ACHN (cell line): ENCODE measurements at places on chromosomes 1 and 21.

GRCh38 chr1:43220905-43221778 is 48.6 kb upstream of the TMEM125 start:
- DNase-seq, result no peak

DNA sequence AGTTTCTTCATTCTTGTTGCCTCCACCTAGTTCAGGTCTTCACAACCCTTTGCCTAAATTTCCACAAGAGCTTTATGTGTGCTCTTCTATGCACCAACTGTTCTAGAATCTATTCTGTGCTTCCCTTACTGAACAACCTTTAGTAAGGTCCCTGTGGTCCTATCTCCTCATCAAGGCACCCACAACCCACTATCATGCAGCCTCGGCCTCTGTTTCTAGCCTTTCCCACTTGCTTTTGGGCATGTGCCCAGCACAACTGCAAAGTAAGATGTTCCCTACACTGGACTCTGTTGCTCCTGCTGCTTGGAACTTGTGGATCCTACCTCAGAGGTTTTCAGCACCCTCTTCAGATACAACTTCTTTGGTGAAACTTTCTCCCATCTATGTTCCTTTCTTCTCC is 2.4 kb upstream of the IER5 start:
- DNase-seq, result no peak

- no peak for DNase-seq
Observed at GRCh38 chr1:175673371-175674150, 69.8 kb downstream of the TNR start.

DNA sequence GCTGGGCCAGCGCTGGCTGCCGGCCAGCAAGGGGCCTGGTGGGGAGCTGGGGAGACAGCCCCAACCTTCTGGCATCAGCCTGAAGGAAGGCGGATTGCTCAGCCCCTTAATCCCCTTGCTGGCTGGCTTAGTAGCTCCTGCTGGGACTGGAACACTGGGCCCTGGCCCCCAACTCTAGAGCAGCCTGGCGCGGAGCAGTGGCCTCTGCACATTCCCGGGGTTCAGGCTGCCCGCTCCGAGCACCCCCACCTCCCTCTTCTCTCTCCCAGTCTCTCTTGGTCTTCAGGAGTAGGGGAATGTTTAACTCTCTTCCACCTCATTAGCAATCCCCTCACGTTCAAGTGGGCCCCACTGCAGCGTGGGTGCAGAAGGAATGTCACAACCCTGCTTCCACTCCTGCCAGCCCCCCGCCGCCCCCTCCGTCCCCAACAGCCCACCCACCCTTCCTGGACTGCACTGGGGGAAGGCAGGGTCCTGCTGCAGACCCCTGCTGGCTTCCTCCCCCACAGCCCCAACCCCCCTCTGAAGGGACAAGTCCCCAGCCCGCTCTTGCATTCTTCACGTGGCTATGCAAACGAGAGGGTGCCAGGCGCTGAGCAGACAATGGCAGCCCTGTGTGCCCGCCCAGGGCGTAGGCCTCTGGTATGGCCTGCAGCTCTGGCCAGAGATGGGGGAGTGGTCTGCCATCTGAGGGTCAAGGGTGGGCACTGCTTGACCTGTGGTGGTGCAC is 980 bp upstream of the CLDN19 start:
- no peak for DNase-seq

DNA sequence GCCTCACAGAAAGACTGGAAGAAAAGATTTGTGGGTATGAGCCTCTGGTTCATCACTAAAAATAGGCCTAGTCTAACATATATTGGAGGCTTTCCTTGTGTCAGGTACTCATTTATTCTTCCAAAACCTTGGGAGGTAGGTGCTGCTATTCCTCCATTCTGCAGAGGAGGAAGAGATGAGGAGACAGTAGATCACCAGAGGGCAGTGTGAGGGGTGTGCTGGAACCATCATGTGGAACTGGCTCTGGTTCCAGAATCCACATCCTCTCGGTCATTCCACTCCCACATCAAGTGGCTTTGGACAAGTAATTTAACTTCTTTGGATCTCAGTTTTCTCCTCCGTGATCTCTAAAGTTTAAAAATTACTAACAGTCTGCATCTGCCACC is 7.4 kb upstream of the INKA2 start:
- no peak for DNase-seq

GRCh38 chr1:31335007-31335406 is 37.9 kb downstream of the FABP3 start:
- DNase-seq, result peak; percentile 46

DNA sequence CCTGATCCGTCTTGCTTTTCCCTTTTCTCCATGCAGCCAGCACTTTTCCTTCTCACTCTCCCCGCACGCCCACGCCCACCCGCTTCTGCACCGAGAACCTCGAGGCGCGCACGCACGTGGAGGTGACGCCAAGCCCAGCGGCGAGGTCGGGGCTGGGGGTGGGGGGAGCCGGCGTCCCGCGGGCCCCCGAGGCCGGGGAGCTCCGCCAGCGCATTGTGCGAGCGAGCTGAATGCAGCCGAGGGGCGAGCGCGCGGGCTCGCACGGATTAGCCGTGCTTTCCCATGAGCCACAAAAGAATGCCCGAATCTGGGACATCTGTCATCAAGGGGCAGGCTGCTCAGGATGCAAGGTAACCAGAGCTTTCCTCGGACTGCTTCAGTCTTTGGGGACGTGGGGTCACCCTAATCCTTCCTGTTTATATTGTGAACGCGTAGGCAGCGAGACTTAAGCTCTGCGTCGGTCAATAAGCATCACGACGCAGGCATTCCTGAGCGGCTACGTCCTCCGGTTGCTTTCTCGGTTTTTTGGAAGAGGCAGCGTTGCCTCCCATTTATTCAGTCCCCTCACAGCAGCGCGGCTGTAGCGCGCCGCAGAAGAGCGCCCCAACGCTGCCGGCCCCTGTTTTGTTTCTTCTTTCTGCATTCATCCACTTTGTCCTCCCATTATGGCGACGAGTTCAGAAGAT is 67.3 kb upstream of the AKT3 start:
- peak; percentile 80 for DNase-seq

GRCh38 chr21:33848249-33848953 is 67.2 kb downstream of the ATP5PO start:
- DNase-seq, result peak; percentile 64

DNA sequence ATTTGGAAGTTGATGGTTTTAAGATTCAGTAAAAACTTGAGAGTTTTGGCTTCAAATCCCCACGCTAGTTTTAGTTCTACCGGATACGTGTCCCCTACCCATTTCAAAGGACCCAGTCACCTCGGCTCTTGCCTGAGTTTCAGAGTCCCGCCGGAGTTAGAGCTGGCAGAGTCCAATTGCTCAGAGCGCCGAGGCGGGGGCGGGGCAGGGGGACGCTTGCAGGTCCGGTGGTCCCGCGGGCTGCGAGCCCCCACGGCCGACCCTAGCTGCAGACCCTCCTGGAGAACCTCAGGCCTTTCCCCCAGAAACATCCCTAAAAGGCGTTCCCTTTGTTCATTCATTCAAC is 765 bp upstream of the VPS45 start:
- DNase-seq, result no peak

GRCh38 chr1:118963456-118964430 is 24.4 kb downstream of the TBX15 start:
- peak; percentile 14 for DNase-seq

- no peak for DNase-seq
Observed at GRCh38 chr21:42269386-42269785, 45.8 kb downstream of the TFF3 start.

- DNase-seq, result no peak
Observed at GRCh38 chr1:101247404-101248287, 10.8 kb downstream of the S1PR1 start.

GRCh38 chr1:6208723-6209660 is 3.1 kb downstream of the RNF207 start:
- DNase-seq, result no peak

DNA sequence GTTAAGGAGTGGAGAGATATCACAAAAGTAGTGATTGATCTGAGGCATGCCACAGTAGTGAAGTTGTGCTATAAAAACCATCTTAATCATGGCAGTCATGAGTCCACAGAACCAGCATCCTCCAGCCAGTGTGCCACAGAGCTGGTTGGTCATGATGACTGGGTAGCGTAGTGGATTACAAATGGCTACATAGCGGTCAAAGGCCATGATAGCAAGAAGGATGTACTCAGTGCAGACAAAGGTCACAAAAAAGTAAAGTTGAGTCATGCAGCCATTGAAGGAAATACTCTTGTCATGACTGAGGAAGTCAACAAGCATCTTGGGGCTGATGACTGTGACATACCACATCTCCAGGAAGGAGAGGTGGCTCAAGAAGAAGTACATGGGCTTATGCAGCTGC is 6.7 kb downstream of the OR6Y1 start:
- no peak for DNase-seq

GRCh38 chr1:3857791-3858129 is 484 bp downstream of the DFFB start:
- no peak for DNase-seq

GRCh38 chr21:43360441-43361126 is 66.3 kb downstream of the SIK1 start:
- no peak for DNase-seq

- DNase-seq, result no peak
Observed at GRCh38 chr1:213996320-213997037, 8.7 kb downstream of the PROX1 start.

DNA sequence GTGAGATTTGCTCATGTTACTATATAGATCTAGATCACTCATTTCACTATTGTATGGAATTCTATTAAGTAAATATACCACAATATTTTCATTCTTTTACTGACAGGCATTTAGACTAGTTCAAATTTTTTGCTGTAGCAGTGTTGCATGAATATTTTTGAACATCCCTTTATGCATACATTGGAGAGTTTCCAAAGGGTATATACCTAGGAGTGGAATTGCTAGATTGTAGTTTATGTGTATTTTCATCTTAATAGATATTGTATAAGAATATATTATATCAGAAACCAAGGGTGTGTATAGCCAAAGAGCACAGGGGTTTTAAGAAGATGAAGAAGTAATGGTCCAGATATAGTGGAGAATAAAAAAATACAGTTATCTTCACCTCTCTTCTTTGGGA is 6.2 kb downstream of the SCMH1 start:
- no peak for DNase-seq

DNA sequence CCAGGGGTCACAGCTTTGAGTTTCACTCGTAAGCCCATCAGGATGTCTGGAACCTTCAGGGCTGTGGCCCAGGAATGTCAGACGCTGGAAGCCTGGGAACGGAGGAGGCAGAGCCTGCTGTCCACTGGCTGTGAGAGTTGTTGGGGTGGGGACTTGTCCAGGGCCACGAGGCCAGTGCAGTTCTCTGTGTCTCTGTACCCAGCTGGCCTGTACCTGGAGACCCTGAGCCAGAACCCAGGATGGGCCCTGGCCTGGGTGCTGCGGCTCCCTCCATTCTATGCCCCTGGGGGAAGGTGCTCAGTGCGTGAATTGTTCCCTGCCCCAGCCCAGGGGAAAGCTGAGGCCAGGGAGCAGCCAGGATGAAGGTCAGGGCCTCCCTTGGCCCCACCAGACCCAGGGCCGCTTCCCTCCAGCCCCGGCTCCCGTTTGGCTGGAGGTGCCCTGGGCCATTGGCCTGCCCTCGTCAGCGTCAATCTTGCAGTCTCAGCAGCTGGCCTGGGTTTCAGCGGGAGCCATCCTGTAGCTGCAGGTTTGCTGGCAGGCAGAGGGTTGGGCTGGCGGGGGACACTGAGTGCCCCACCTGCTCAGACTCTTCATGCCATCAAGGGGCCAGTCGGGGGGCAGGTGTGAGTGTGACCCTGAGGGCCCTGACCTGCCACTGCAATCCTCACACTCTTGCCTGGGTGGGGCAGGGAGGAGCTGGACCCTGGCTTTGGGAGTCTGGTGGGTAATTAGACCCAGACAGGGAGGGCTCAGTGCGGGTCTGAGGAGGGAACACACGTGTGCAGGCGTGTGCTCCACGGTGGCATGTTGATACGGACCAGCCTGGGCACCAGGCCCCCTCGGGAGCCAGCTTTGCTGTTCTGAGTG is 724 bp upstream of the CALML6 start:
- DNase-seq, result no peak

GRCh38 chr1:9111957-9112356 is 16.9 kb downstream of the GPR157 start:
- no peak for DNase-seq

DNA sequence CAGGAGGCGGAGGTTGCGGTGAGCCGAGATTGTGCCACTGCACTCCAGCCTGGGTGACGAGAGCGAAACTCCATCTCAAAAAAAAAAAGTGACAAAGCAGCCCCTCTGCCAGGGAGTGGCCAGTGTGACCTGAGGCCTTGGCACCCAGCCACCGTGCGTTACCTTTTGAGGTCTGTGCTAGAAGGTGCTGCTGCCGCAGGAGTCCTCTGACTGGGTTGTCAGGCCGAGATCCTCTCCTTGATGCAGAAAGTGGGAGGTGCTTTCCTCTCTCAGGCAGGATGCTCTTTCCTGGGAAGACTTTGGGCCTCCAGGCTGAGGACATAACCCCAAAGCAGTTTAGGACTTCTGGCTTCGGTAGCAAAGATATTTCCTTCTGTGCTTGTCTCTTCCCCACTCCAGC is 280.5 kb upstream of the VAMP3 start:
- DNase-seq, result no peak

- no peak for DNase-seq
Observed at GRCh38 chr1:167708940-167709389, 12.8 kb upstream of the MPZL1 start.

GRCh38 chr1:55445416-55445815 is 230.3 kb upstream of the USP24 start:
- no peak for DNase-seq

- DNase-seq, result no peak
Observed at GRCh38 chr1:116835161-116835560, 74.6 kb upstream of the PTGFRN start.

DNA sequence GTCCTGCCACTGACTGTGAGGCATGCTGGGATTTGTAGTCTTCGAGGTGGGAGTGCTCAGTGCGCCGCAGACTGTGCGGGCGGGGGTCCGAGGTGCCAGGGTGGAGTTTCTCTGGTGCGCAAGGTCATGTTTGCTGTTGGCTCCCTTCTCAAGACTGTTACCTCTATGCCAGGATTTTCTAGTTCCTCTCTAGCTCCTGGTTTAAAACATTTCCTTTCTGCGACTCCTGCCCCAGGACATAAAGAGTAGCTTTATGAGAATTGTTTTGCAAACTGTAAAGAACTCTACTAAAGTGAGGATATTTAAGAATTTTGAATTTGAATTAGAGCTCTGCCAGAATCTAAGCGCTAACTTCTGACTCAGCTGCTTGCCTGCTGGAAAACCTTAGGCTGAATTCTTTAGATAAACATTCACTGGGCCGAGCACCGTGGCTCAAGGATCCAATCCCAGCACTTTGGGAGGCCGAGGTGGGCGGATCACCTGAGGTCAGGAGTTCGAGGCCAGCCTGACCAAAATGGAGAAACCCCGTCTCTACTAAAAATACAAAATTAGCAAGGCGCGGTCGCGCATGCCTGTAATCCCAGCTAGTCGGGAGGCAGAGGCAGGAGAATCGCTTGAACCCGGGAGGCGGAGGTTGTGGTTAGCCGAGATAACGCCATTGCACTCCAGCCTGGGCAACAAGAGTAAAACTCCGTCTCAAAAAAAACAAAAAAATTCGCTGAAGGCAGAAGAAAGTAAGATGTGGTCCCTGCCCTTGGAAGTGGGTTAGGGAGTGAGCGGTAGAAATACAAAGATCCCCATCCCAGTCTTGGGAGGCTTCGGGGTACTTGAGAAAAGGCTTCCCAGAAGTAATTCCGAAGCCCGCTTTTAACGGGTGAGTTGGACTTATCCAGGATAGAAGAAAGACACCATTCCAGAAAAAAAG is 992 bp upstream of the USP48 start:
- DNase-seq, result peak; percentile 97
